ENCODE measurements at places on chromosomes 4 and X.

GRCh38 chrX:136157187-136157586 is 9.9 kb downstream of the FHL1 start:
- no peak for DNase-seq

- DNase-seq = no peak
These were observed 87.2 kb upstream of the PITX2 start for GRCh38 chr4:110710070-110710469.

GRCh38 chr4:125368671-125369081 is 53.9 kb downstream of the FAT4 start:
- DNase-seq = no peak

- no peak for DNase-seq
These were observed 75.9 kb downstream of the PAQR3 start for GRCh38 chr4:78863254-78863869.

DNA sequence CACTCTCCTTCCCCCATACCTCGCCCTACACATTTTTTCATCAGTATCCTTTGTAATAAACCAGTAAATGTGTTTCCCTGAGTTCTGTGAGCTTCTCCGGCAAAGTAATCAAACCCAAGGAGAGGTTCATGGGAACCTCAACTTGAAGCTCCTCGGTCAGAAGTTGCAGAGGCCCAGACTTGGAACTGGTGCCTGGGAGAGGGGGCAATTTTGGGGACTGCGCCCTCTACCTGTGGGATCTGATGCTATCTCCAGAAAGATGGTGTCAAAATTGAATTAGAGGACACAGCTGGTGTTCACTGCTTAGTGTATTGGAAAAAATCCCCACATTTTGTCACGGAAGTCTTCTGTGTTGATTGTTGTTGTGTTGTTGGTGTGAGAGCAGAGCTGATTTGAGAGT is 70.6 kb downstream of the ATP11C start:
- DNase-seq = no peak

- DNase-seq = no peak
These were observed 17.5 kb downstream of the PALLD start for GRCh38 chr4:168514249-168514852.

DNA sequence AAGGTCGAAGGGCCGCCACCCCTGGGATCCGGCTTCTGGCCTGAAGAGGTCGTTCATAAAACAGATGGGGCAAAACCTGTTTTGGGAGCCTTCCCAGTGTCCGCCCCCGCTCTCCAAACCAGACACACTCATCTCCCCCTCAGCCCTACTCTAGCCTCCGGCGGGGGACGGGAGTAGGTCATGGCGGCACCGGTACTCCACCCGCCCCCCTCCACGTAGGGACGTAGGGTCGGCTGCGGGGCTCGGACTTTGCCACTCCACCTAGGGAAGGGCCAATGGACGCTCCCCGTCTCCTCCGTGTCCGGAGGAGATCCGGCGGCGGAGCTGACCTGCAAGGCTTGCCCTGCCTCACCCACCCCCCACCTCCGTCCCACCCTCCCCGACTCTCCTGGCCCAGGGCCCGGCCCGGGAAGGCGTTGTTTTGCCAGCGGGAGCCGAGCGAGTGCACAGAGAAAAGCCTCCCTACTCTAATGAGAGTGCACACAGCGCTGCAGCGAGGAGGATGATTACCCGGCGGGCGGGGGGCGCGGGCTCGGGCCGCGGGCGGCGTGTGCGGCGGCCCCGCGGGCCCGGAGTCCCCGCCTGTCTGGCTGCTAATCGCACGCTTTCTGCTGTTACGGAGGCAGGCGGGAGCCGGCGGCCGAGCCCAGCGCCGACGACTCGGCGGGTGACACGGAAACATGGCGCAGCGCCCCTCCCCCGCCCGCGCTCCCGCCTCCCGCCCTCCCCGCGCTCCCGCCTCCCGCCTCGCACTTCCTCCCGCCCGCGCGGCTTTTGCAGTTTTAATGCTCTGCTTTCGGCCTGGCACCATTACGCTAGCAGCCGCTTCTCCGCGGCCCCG is 8.3 kb upstream of the BCOR start:
- peak; percentile 51 for DNase-seq

GRCh38 chrX:49761481-49761880 is 65.7 kb upstream of the PAGE1 start:
- DNase-seq = peak; percentile 2

GRCh38 chr4:140266958-140267568 is 106.4 kb upstream of the SCOC start:
- no peak for DNase-seq
